ENCODE measurements at places on chromosomes 7 and 10. TPM values are rescaled to one million over a fixed set of nuclear protein-coding genes. Genes with fewer than 3 reads are reported as not detected.

The SPACDR gene
- 0.85 TPM for total RNA-seq

The CDNF gene
- 0.24 TPM for total RNA-seq

The OPALIN gene
- not detected for total RNA-seq

The OR6B1 gene
- total RNA-seq, result not detected

The CTTNBP2 gene
- total RNA-seq, result 1.1 TPM

The WNT16 gene
- total RNA-seq, result not detected

The CFTR gene
- 2.4 TPM for total RNA-seq

The GATAD1 gene
- total RNA-seq, result 15.9 TPM

The STEAP1 gene
- total RNA-seq, result 20.0 TPM

The OPN1SW gene
- total RNA-seq, result not detected

The POMZP3 gene
- total RNA-seq, result 3.6 TPM

The SPAG6 gene
- not detected for total RNA-seq

The CCDC6 gene
- 41.2 TPM for total RNA-seq

The LRRC18 gene
- total RNA-seq, result not detected

The ZNF853 gene
- total RNA-seq, result 0.85 TPM

The CYTH3 gene
- total RNA-seq, result 28.0 TPM

The PRSS37 gene
- not detected for total RNA-seq

The TAS2R41 gene
- total RNA-seq, result not detected

The FRMPD2 gene
- 1.7 TPM for total RNA-seq

The LMTK2 gene
- total RNA-seq, result 13.0 TPM

The OR2A5 gene
- not detected for total RNA-seq

The PPP1R17 gene
- not detected for total RNA-seq

The CCL24 gene
- total RNA-seq, result not detected

The MBLAC1 gene
- 1.3 TPM for total RNA-seq

The LRRN3 gene
- under 0.01 TPM for total RNA-seq

The WDR86 gene
- 0.24 TPM for total RNA-seq

The CYP26A1 gene
- total RNA-seq, result not detected

The PNLIPRP1 gene
- total RNA-seq, result not detected

The GNGT1 gene
- not detected for total RNA-seq

The TRIM74 gene
- not detected for total RNA-seq

The GLI3 gene
- total RNA-seq, result 2.3 TPM

The NODAL gene
- not detected for total RNA-seq

The ANLN gene
- total RNA-seq, result 8.2 TPM

The NRCAM gene
- 0.64 TPM for total RNA-seq

The LIPM gene
- not detected for total RNA-seq

The CHST12 gene
- 1.7 TPM for total RNA-seq

The CAMK2B gene
- 0.72 TPM for total RNA-seq

The EBLN1 gene
- not detected for total RNA-seq

The ENTPD1 gene
- total RNA-seq, result under 0.01 TPM

The AMPH gene
- total RNA-seq, result not detected

The FGFR2 gene
- 5.5 TPM for total RNA-seq

The LDB3 gene
- not detected for total RNA-seq

The LGI1 gene
- not detected for total RNA-seq
